ENCODE measurements at places on chromosomes 7 and 10. TPM values are rescaled to one million over a fixed set of nuclear protein-coding genes. Genes with fewer than 3 reads are reported as not detected.

DNA sequence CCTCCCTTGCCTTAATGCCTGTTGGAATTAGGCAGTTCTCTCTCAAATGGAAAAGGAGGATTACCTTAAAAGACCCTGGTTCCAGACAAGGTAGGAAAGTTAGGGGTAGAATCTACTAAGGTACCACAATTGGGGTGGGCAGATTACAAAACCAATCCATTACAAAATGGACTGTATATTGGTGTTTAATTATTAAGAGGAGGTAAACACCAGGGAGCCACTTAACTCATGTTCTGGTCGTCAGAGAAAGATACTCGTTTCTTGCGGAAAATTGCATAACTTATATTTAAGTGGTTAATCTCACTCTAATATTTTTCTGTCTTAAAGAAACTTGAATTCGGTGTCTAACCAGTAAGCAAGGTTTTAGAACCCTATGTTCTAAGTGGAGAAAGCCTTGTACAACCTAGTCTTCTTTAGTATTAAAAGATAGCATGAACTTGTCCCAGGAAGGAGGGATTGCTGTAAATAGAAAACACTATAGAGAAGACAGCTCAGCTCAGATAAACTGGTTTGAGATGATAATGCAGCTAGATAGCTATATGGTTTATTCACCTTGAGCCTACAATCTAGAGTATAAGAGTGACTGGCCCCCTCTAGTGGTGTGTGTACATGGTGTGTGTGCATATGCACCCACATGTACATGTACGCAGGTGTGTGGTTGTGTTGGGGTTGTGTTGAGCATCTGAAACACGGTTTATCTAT, 58.0 kb upstream of the STRIP2 start:
- no peak overlapping the region for H3K27ac ChIP-seq
- no peaks in the 10 kb centered on the region for H3K27me3 ChIP-seq
- no peak overlapping the region for H3K4me3 ChIP-seq
- peaks cover 11% of the 10 kb centered on the region for H3K4me1 ChIP-seq
- H3K36me3 ChIP-seq: no peaks in the 10 kb centered on the region
- DNase-seq: no peak

- H3K27ac ChIP-seq: no peak overlapping the region
- H3K4me3 ChIP-seq: no peak overlapping the region
- H3K27me3 ChIP-seq: no peaks in the 10 kb centered on the region
- peaks cover 2% of the 10 kb centered on the region for H3K4me1 ChIP-seq
These were observed 31.5 kb downstream of the TMEM248 start for GRCh38 chr7:66952343-66953043.

DNA sequence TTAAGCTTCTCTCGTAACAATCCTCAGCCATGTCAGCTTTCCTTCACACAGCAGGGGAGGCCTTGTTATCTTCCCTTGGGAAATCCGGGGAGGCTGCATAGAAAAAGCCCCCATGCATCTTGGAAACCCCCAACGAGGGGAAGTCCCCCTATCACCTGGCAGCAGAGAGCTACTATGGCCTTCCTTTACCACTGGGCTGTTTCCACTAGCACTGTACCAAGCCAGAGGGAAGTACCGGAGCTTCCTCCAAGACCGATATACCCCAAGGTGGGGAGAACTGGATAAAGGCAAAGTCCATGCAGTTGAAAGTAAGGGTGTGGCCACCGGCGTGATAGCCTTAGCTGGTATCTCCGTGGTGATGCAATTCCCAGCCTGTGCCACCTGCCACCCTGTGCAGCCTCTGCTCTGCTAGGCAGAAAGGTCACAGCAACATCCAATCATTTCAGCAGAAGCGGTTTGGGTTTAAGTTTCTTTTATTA, 4.4 kb upstream of the CLIP2 start:
- DNase-seq: no peak
- no peak overlapping the region for H3K4me3 ChIP-seq
- peaks cover 12% of the 10 kb centered on the region for H3K4me1 ChIP-seq

DNA sequence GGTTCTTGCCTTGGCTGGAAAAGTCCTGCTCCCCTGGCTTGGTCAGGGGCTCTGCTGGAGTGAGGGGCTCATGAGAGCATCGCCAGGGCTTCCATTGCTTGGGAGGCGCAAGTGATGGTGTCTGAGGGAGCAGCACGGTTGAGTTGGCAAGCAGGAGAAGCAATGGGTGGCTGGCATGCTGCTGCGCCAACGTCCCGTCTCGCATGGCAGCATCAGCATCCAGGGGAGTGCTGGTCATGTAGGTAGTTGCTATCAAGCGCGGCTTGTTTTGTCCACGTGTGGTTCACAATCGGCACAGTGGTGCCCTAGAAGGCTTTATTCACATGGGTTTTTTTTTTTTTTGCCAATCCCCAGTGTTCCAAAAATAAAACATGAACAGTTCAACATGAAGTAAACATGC, 3.8 kb downstream of the PYROXD2 start:
- peaks cover 4% of the 10 kb centered on the region for H3K4me1 ChIP-seq
- H3K27me3 ChIP-seq: no peaks in the 10 kb centered on the region
- no peak overlapping the region for H3K4me3 ChIP-seq
- no peaks in the 10 kb centered on the region for H3K36me3 ChIP-seq
- no peak overlapping the region for H3K27ac ChIP-seq

- peaks cover 14% of the 10 kb centered on the region for H3K36me3 ChIP-seq
- no peaks in the 10 kb centered on the region for H3K27me3 ChIP-seq
- H3K27ac ChIP-seq: peak overlapping the region; percentile 93
- no peak overlapping the region for H3K4me3 ChIP-seq
These were observed 95.4 kb downstream of the ELMO1 start for GRCh38 chr7:37352974-37353948.

GRCh38 chr10:62492870-62493180, 118.7 kb downstream of the ZNF365 start:
- no peak overlapping the region for H3K4me3 ChIP-seq
- no peak for DNase-seq
- H3K4me1 ChIP-seq: no peaks in the 10 kb centered on the region
- H3K27ac ChIP-seq: no peak overlapping the region
- H3K27me3 ChIP-seq: peaks cover 4% of the 10 kb centered on the region

TAS2R3 gene
- total RNA-seq: 3.9 TPM

GBX1 gene
- total RNA-seq: 2.1 TPM

ANK3 gene
- 87.6 TPM for total RNA-seq

PIK3CG gene
- total RNA-seq: not detected

GRCh38 chr7:157928808-157929425, 592.1 kb downstream of the DNAJB6 start:
- no peak overlapping the region for H3K4me3 ChIP-seq
- H3K4me1 ChIP-seq: no peaks in the 10 kb centered on the region
- no peak for DNase-seq
- H3K27me3 ChIP-seq: peaks cover 13% of the 10 kb centered on the region

DNA sequence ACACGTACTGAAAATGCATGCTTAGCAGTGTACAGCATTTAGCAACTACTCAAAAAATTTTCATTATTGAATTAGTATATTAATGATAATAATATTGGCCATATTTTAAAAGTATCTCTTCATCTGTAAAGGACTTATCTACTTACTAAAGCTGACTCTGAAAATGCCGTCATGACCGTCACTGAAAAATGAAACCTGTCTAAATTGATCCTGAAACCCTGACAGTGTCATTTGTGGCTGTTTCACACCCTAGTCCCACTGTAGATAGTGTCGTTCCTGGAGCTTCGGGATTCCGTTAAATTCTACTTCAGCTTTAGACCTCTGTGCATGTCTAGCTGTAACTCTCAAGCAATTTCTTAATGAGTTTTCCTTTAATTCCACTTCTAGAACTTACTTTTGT, 35.8 kb upstream of the EZH2 start:
- H3K27me3 ChIP-seq: no peaks in the 10 kb centered on the region
- H3K4me1 ChIP-seq: no peaks in the 10 kb centered on the region
- no peak overlapping the region for H3K27ac ChIP-seq
- no peak overlapping the region for H3K4me3 ChIP-seq

- peaks cover 11% of the 10 kb centered on the region for H3K36me3 ChIP-seq
- H3K27ac ChIP-seq: no peak overlapping the region
- no peaks in the 10 kb centered on the region for H3K27me3 ChIP-seq
- peaks cover 41% of the 10 kb centered on the region for H3K4me1 ChIP-seq
- H3K4me3 ChIP-seq: no peak overlapping the region
These were observed 93.6 kb downstream of the UBE2H start for GRCh38 chr7:129859183-129859582.

- H3K36me3 ChIP-seq: no peaks in the 10 kb centered on the region
- H3K27ac ChIP-seq: no peak overlapping the region
- peaks cover 6% of the 10 kb centered on the region for H3K4me1 ChIP-seq
- peaks cover 15% of the 10 kb centered on the region for H3K27me3 ChIP-seq
These were observed 138.0 kb downstream of the CDH23 start for GRCh38 chr10:71534568-71535194.

IDI2 gene
- not detected for total RNA-seq

GRCh38 chr7:27640884-27641574, 21.7 kb downstream of the HIBADH start:
- H3K36me3 ChIP-seq: peaks cover 29% of the 10 kb centered on the region
- no peak overlapping the region for H3K27ac ChIP-seq
- H3K27me3 ChIP-seq: no peaks in the 10 kb centered on the region
- H3K4me1 ChIP-seq: peaks cover 19% of the 10 kb centered on the region
- no peak for DNase-seq
- no peak overlapping the region for H3K4me3 ChIP-seq

TMEM196 gene
- total RNA-seq: 0.55 TPM

DNA sequence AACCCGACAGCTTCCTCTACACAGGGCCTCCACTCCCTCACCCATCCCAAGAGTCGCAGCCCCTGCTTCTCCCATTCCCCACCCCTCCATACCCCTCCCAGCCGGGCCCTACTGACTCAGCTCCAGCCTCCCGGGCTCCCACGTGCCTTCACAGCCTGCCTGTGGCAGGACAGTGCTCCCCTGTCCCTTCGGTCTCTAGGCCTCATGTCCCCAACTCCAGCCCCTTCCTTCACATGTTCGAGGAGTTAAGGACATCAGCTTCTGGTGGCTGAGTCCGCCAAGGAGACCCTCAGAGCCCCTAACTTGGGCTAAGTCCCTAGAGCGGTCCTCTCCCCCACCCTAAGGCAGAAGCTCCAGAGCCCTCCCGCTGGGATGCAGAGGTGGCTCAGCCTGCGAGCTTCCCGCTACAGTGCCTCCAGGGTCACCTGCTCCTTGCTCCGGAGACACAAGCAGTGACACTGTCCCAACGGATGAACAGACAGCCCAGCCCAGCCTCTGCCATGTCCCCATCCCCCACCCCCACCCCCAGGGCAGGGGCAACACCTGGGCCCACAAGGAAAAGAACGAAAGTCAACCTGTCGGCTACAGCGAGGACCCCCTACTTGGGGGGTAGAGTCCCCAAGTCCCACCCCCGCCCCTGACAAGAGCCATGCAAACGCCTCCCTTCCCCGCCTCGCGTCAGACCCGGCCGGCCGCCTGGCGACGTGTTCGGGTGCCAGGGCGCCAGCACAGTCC, 716 bp downstream of the SMARCD3 start:
- no peaks in the 10 kb centered on the region for H3K36me3 ChIP-seq
- H3K27me3 ChIP-seq: peaks cover 19% of the 10 kb centered on the region
- peak overlapping the region; percentile 37 for H3K27ac ChIP-seq
- H3K4me1 ChIP-seq: peaks cover 34% of the 10 kb centered on the region
- H3K4me3 ChIP-seq: peak overlapping the region; percentile 91

GRCh38 chr7:18018296-18019215, 9.1 kb downstream of the PRPS1L1 start:
- DNase-seq: no peak
- H3K4me3 ChIP-seq: no peak overlapping the region
- no peak overlapping the region for H3K27ac ChIP-seq
- H3K27me3 ChIP-seq: no peaks in the 10 kb centered on the region

GRCh38 chr7:7652798-7653540, 12.4 kb downstream of the UMAD1 start:
- DNase-seq: no peak
- no peak overlapping the region for H3K4me3 ChIP-seq
- peak overlapping the region; percentile 19 for H3K27ac ChIP-seq
- H3K27me3 ChIP-seq: no peaks in the 10 kb centered on the region

DNA sequence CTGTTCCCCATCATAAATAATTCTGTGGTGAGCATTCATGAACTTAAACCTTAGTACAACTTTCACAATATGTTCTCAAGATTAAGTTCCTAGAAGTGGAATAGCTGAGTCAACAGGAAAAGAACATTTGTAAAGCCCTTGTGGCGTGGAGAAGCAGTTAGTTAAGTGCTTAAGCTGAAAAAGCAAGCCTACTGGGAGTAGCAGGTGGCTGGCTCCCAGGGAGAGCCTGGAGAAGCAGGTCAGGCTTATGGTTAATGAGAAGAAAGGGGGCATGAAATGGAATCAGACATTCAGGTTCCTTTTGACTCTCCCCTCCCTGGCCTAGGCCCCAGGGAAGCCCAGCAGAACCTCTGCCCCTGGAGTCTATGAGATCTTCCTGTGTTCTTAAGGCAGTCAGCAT, 35.3 kb downstream of the VSTM4 start:
- no peak for DNase-seq
- no peak overlapping the region for H3K27ac ChIP-seq
- peaks cover 25% of the 10 kb centered on the region for H3K27me3 ChIP-seq

DNA sequence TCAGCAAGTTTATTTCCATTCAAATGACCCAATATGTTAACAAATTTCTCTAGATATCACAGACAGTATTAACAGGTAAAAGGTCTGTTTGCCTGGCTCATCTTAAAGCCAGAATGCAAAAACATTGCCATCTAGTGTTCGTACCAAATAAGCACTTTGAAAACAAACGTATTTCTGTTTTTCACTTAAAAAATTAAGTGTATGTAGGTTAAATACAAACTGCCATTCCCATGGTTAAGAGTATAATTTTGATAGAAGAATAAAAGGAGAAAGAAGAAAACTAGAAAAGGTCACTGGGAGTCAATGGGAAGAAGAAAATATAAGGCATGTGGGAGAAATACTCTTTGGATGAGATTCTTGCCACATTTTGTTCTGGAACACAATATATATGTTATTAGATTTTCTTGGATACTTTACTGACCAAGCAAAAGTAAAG, 51.0 kb downstream of the ORC5 start:
- no peaks in the 10 kb centered on the region for H3K4me1 ChIP-seq
- H3K4me3 ChIP-seq: no peak overlapping the region
- H3K36me3 ChIP-seq: peaks cover 7% of the 10 kb centered on the region
- DNase-seq: no peak

- H3K27me3 ChIP-seq: no peaks in the 10 kb centered on the region
- no peak for DNase-seq
- H3K4me3 ChIP-seq: no peak overlapping the region
- H3K4me1 ChIP-seq: no peaks in the 10 kb centered on the region
These were observed 54.3 kb downstream of the LOXL4 start for GRCh38 chr10:98213740-98214139.

NKX1-2 gene
- total RNA-seq: not detected

HABP2 gene
- total RNA-seq: 112 TPM

GRCh38 chr10:71636588-71636987, 83.0 kb downstream of the C10orf105 start:
- peaks cover 45% of the 10 kb centered on the region for H3K4me1 ChIP-seq
- no peaks in the 10 kb centered on the region for H3K36me3 ChIP-seq
- no peak overlapping the region for H3K4me3 ChIP-seq
- peaks cover 41% of the 10 kb centered on the region for H3K27me3 ChIP-seq
- no peak for DNase-seq

All from progenitor cell of endocrine pancreas (in vitro differentiated cells).